ENCODE measurements at places on chromosomes 4 and X.

- no peak for DNase-seq
Observed at GRCh38 chrX:74519870-74520269, 94.6 kb downstream of the RLIM start.

GRCh38 chr4:170256807-170257206 lies 167.1 kb upstream of the AADAT start:
- DNase-seq = no peak

- DNase-seq = no peak
Observed at GRCh38 chr4:47703008-47703407, 134.9 kb downstream of the CORIN start.

DNA sequence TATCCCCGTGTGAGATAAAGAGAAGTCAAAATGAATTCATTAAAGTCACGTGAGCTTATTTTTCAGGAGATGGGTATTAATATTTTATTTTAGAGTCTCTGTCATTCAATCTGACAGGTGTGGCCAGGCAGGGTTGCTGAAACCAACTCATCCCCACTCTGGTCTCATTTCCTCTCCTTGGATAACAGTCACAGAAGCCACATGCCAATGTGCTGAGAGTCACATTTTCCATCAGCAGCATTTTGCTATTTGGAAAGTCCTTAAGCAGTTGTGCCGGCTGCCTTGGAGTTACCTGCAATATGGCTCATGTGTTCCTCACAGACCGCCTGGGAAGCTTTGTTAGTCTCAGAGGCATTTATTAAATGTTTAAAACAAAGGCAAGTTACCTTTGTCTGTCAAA lies 302.3 kb downstream of the DCHS2 start:
- DNase-seq = no peak

DNA sequence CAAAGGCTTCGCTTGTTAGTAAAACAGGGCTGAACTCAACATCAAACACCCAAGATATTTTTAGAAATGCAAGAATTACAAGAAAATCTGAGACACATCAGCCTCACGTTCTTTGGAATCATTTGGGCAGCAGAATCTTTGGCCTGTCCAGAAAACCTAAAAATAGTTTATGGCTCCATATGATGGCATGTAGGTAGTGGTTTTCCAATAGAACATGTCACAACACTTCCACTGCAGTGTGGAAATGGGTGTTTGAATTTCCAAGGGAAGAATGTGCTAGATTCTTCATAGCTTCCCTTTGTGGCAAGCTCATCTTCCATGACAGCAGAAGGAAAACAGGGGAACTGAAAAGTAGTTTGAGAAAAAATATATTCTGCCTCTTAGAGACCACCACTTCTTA lies 118.8 kb downstream of the ARHGAP6 start:
- no peak for DNase-seq

GRCh38 chr4:174996079-174996478 lies 77.9 kb downstream of the ADAM29 start:
- DNase-seq = no peak

DNA sequence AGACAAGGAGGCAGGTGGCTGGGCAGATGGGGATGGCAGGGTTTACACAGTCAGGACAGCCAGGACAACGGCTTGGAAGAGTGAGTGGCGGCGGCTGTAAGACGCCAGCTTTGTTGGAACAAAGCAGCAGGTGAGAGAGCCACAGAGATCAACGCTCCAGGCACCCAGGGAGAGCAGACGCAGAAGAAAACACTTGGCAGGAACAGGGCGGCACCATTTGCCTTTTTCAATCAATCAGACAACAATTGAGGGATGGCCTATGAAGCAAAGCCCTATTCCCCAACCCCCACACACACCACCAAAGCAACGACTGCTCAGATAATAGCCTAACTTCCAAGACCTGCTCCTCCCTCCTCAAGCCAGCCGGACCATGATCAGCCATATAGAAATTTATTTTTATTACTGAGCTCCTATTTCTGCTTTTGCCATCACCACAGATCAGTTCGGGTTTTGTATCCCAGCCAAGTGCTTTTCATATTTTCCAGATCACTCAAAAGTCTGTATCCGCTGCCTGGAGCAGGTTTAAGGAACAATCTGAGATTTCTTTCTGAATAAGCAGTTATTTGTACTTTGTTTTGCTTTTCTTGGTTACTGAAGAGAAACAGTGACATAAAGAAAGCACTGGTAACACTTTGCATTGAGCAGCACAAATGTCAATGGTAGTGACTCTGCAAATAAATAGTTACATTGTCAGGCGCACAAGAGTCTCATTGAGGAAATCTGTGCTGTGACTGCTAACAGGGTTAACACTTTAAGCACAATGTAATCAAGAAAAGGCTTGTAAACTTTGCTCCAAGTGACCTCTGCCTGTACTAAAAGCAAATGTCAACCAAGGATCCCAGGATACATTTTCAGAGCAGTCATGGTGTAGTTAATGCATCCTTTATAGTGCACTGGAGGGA lies 81.8 kb upstream of the RBPJ start:
- DNase-seq = peak; percentile 96

GRCh38 chrX:80237072-80237471 lies 183.2 kb upstream of the TENT5D start:
- DNase-seq = peak; percentile 38

- no peak for DNase-seq
Observed at GRCh38 chrX:119501511-119502148, 33.4 kb downstream of the SLC25A5 start.
